Effector memory CD4-positive, alpha-beta T cell (primary cell): ENCODE measurements at places on chromosomes 2 and 18.
A peak's percentile ranks its signal among the peaks of the same experiment; 100 is the strongest.

- no peak for DNase-seq
Observed at GRCh38 chr2:76692908-76693307, 829.3 kb downstream of the LRRTM4 start.

DNA sequence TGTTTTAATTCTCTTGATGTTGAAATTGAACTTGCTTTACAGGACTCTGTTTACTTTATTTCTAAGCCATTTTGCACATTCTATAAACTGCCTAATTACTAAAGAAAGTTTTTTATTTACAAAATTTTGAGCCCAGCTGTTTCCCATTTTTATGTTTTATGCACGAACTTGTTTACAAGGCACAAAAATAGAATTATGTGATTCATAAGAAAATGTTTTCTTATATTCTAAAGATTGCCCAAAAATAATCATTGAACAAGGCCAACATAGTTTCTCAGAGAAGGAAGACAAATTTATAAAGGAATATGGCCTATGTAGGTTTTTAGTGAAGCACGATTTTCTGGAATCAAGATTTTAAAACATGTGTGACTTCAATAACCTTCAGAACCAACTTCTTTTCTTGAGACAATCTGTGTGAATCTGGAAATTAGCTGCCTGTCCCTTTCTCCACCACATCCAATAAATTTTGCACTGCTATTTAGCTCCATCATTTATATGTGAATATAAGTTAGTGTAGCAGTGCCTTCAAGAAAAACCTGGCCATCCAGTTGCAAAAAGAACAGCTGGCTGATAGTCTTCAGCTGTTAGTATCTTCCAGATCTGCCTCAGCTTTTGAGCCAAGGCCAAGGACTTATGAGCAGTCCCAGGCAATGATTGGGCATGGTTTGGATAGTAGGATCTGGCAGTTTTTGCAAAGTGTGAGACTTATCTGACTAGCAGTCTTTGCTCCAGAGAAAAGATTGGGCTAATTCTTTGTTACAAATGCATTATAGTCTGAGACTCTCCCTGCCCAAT is 253.2 kb upstream of the COL3A1 start:
- no peak for DNase-seq

DNA sequence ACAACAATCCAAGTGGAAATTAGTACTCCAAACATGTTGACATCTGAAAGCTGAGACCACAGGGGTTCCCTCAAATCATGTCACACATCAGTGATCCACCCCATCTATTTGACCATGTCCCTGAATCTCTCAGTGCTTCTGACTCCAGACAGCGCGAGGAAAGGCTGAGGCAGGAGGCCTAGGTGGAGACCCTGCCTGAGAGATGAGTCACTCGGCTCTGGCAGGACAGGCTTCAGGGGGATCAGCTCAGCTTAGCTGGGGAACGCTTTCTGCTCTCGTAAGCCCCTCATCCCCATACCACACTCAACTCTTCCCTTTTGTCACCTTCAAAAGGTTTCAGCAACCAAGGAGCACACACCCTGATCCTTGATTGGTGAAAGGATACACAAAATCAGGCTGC is 5.8 kb upstream of the FAM228A start:
- no peak for DNase-seq

- DNase-seq = peak; percentile 10
Observed at GRCh38 chr2:42196403-42197267, 27.5 kb downstream of the EML4 start.
